HCT116 (cell line): ENCODE measurements at places on chromosomes 13 and 19. TPM values are rescaled to one million over a fixed set of nuclear protein-coding genes. Genes with fewer than 3 reads are reported as not detected.

GRCh38 chr13:98065468-98065867 lies 77.4 kb upstream of the FARP1 start:
- no peak overlapping the region for H3K27ac ChIP-seq
- H3K4me1 ChIP-seq = no peaks in the 10 kb centered on the region
- no peaks in the 10 kb centered on the region for H3K36me3 ChIP-seq
- DNase-seq = no peak
- H3K4me3 ChIP-seq = no peak overlapping the region

FXYD1 gene
- 7.8 TPM for total RNA-seq

RAP2A gene
- total RNA-seq = 27.6 TPM

GRCh38 chr19:37361994-37362393 lies 8.9 kb upstream of the ZNF527 start:
- peaks cover 30% of the 10 kb centered on the region for H3K36me3 ChIP-seq
- H3K4me1 ChIP-seq = no peaks in the 10 kb centered on the region
- DNase-seq = no peak
- no peaks in the 10 kb centered on the region for H3K27me3 ChIP-seq
- H3K4me3 ChIP-seq = no peak overlapping the region

- no peaks in the 10 kb centered on the region for H3K4me1 ChIP-seq
- no peaks in the 10 kb centered on the region for H3K36me3 ChIP-seq
- DNase-seq = no peak
- H3K27ac ChIP-seq = no peak overlapping the region
Measured at GRCh38 chr13:69108486-69108885, 999.1 kb upstream of the ATXN8OS start.

FGF9 gene
- 1.5 TPM for total RNA-seq

SPC24 gene
- total RNA-seq = 33.9 TPM

DNA sequence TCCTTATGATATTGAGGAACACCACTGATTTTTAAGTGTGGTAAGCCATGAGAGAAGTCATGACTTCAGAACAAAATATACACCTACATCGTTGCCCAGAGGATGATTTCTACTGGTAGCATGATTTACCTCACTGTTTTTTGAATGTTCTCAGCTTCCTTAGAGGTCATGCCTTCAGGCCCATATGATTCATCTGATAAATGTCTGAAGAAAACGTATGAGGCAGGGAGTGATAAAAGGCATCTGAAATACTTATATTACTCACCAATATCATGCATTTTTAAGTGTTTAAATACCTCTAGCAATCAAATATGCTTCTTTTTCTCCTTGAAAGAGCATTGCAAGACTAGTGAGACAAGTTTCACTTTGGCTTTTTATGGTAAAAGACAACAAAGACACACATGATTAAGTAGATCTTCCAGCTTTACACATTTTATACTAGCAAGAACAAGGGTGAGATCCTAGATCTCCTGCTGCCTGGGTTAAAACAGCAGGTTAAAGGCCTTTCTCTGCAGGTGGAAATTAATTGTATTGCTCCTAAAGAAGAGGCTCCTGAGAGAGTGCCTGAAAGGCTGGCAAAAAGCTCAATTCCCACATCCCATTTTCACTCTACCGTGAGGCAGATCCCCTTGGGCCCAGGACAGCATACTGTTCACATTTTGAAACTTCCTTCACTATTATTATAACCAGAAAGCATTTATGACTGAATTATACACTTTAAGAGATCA lies 432.4 kb downstream of the SLITRK1 start:
- H3K27me3 ChIP-seq = no peaks in the 10 kb centered on the region
- H3K27ac ChIP-seq = no peak overlapping the region
- no peak for DNase-seq
- H3K36me3 ChIP-seq = no peaks in the 10 kb centered on the region
- no peak overlapping the region for H3K4me3 ChIP-seq

DNA sequence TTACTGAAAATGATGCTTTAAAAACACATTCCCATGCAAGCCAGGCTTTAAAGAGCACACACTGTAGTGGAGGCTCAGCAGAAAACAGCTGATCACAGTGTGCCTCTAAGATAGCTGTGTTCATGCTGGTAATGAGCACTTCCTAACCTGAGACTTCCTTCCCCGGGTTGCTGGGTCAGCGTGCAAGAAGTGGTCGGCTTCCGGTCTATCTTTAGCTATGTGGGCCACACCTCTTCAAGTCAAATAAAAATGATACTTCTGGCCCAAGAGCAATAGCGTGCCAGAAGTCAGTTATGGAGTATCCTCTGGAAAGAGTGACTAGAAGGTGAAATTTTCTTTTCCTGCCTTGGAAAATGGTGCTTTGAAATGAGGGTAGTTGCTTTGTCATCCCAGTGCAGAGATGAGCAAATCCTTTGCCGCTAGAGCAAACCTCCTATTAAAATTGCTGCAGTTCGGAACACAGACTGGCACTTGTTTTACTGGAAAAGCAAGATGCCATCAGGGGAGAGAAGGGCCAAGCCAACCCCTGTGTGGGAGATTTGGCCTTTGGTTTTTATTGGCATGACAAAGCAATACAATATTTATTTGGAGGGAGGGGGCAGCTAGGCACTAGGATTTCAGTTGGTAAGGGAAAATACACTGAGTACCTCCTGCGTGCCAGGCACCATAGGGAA lies 64.2 kb downstream of the ARHGAP35 start:
- no peak overlapping the region; the same call in 1 of the 2 replicates for H3K4me3 ChIP-seq
- no peaks in the 10 kb centered on the region for H3K27me3 ChIP-seq
- peaks cover 5% of the 10 kb centered on the region; the same call in 1 of the 2 replicates for H3K36me3 ChIP-seq
- H3K27ac ChIP-seq = peak overlapping the region; percentile 68
- H3K4me1 ChIP-seq = peaks cover 51% of the 10 kb centered on the region

GNA15 gene
- 1.5 TPM for total RNA-seq

DNA sequence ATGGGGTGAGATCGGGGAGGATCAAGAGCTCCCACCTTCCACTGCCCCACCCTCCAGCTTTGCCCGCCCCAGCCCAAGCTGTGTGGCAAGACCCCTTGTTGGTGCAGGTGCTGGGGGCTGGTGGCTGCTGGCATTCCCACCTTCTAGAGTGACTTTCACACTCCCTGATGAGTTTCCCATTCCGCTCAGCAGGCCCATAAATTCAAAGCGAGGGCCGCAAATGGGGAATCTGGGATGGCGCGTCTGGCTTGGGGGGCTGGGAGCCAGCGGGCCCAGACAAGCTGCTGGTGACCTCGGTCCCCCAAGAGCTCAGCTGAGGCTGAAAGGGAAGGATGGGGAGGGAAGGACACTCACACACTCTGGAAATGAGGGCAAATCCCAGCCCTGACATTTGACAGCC lies 110.3 kb downstream of the GADD45B start:
- no peak overlapping the region for H3K27ac ChIP-seq
- no peak for DNase-seq
- H3K4me3 ChIP-seq = no peak overlapping the region
- H3K27me3 ChIP-seq = no peaks in the 10 kb centered on the region
- no peaks in the 10 kb centered on the region for H3K36me3 ChIP-seq
- H3K4me1 ChIP-seq = peaks cover 6% of the 10 kb centered on the region; the same call in 1 of the 2 replicates

ZNF491 gene
- not detected for total RNA-seq

GRCh38 chr13:58806401-58806800 lies 1174.9 kb downstream of the PCDH17 start:
- H3K27me3 ChIP-seq = no peaks in the 10 kb centered on the region
- H3K27ac ChIP-seq = no peak overlapping the region
- H3K36me3 ChIP-seq = no peaks in the 10 kb centered on the region
- H3K4me1 ChIP-seq = no peaks in the 10 kb centered on the region

PRKCSH gene
- 425 TPM for total RNA-seq

- peaks cover 22% of the 10 kb centered on the region for H3K4me1 ChIP-seq
- H3K36me3 ChIP-seq = no peaks in the 10 kb centered on the region
- H3K4me3 ChIP-seq = no peak overlapping the region
- H3K27me3 ChIP-seq = no peaks in the 10 kb centered on the region
Measured at GRCh38 chr13:110443622-110444225, 117.8 kb downstream of the RAB20 start.

GRCh38 chr13:111658145-111659100 lies 338.0 kb downstream of the TEX29 start:
- peaks cover 51% of the 10 kb centered on the region for H3K27me3 ChIP-seq
- no peak for DNase-seq
- H3K27ac ChIP-seq = no peak overlapping the region
- no peak overlapping the region for H3K4me3 ChIP-seq

ZNF540 gene
- total RNA-seq = not detected

DNA sequence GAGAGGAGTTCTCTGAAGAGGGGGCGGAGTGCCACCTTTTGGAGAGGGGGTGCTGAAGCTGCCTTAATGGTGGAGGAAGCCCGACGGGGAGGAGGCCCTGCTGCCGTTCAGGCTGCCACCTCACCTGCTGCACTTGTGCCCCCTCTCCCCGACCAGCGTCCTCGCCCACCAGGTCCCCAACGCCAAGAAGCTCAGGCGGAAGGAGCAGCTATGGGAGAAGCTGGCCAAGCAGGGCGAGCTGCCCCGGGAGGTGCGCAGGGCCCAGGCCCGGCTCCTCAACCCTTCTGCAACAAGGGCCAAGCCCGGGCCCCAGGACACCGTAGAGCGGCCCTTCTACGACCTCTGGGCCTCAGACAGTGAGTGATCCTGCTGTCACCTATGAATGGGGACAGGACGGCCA lies 5.4 kb downstream of the NOP53 start:
- no peak overlapping the region for H3K4me3 ChIP-seq
- no peak overlapping the region for H3K27ac ChIP-seq
- peaks cover 11% of the 10 kb centered on the region for H3K4me1 ChIP-seq
- H3K27me3 ChIP-seq = no peaks in the 10 kb centered on the region

- H3K36me3 ChIP-seq = no peaks in the 10 kb centered on the region
- no peak overlapping the region for H3K4me3 ChIP-seq
- H3K27me3 ChIP-seq = no peaks in the 10 kb centered on the region
- no peaks in the 10 kb centered on the region for H3K4me1 ChIP-seq
- H3K27ac ChIP-seq = no peak overlapping the region
- DNase-seq = no peak
Measured at GRCh38 chr13:91889641-91890040, 491.2 kb downstream of the GPC5 start.

GRCh38 chr19:11685676-11686650 lies 52.8 kb downstream of the ZNF823 start:
- no peak overlapping the region for H3K4me3 ChIP-seq
- DNase-seq = no peak
- no peak overlapping the region for H3K27ac ChIP-seq

DNA sequence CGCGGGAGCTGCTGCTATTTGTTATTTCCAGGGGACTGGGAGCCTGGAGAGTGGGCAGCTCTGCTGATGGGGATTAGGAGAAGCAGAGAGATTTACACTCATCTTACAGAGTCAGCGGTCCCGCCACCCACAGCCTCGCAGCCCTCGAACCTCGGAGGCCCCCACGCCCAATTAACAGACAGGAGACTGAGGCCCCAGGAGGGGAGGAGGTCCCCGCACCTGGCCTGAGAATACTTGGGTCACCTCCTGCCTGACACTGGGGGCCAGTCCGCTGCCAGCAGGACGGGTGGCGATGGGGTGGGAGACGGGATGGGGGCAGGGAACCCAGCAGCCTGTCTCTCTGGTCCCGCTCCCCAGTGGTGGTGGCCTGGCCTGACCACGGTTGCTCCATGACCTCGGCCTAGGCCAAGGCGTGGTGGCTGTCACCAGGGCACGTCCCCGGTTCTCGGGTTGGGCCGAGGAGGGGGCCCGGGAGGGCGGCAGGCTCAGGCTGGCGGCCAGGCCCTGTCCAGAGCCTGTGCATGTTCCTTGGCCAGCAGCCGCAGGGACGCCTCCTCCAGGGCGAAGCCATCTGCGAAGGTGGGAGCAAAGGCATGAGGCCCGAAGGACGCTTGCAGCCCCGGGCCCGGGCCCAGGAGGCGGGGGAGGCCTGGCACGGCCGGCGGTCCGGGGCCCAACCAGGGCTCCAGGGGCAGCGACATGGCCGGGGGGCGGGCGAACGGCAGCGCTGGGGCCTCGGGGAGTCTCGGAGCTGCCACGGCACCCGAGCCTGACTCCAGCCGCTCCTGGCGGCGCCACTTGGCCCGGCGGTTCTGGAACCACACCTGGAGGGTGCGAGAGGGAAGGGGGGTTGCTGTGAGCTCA lies 1.7 kb downstream of the RAX2 start:
- no peaks in the 10 kb centered on the region for H3K4me1 ChIP-seq
- no peaks in the 10 kb centered on the region; the same call in 1 of the 2 replicates for H3K36me3 ChIP-seq
- H3K27me3 ChIP-seq = no peaks in the 10 kb centered on the region
- no peak overlapping the region for H3K4me3 ChIP-seq

- peak overlapping the region; percentile 82 for H3K27ac ChIP-seq
- no peak for DNase-seq
- peak overlapping the region; percentile 62 for H3K4me3 ChIP-seq
- peaks cover 18% of the 10 kb centered on the region for H3K4me1 ChIP-seq
- peaks cover 32% of the 10 kb centered on the region for H3K36me3 ChIP-seq
Measured at GRCh38 chr19:39971380-39972035, 543 bp downstream of the PSMC4 start.

GRCh38 chr13:40664350-40665125 lies 1.9 kb downstream of the FOXO1 start:
- peak overlapping the region; percentile 91 for H3K4me3 ChIP-seq
- no peaks in the 10 kb centered on the region for H3K27me3 ChIP-seq
- peaks cover 16% of the 10 kb centered on the region for H3K4me1 ChIP-seq
- H3K36me3 ChIP-seq = no peaks in the 10 kb centered on the region

SCGB2B2 gene
- total RNA-seq = 0.27 TPM

DNA sequence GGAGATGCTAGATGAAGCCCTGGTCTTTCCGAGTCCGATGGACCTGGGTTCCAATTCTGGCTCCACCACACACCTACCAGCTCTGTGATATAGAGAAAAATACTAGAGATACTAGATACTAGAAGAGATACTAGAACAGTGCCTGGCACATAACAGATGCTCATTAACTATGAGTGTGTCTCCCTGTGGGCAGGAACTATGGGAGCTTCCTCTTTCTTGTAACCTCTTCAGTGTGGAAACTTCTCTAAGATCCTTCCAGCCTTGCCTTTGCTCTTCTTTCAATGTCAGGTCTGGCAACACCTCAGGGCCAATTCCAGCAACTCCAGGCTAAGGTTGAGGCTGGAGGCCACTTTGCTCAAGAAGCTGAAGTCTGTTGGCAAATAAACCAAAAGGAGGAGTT lies 143.9 kb downstream of the KATNAL1 start:
- H3K36me3 ChIP-seq = no peaks in the 10 kb centered on the region
- no peaks in the 10 kb centered on the region for H3K27me3 ChIP-seq
- H3K27ac ChIP-seq = no peak overlapping the region
- no peak for DNase-seq

ATCAY gene
- total RNA-seq = not detected

CCDC106 gene
- 1.0 TPM for total RNA-seq

TBXA2R gene
- 2.3 TPM for total RNA-seq

DNA sequence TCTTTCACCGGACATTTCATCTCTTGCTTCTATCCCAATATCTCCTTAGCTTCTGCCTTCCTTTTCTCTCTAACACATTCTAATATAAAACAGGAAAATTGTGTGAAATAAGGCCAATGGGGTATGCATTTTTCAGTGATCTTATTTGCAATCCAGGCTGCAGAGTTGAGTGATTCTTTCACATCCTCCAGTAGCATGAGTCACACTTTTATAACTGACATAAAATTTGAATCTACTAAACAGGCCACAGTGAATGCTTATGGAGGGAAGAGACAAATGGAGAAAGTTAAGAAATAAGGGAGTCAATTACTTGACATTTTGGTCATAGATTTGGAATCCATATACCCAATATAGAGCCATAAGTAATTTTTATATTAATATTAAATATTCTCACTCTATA lies 1037.0 kb upstream of the SPRY2 start:
- no peak for DNase-seq
- no peak overlapping the region for H3K4me3 ChIP-seq
- no peaks in the 10 kb centered on the region for H3K27me3 ChIP-seq
- H3K4me1 ChIP-seq = no peaks in the 10 kb centered on the region
- no peaks in the 10 kb centered on the region for H3K36me3 ChIP-seq
- no peak overlapping the region for H3K27ac ChIP-seq
